ENCODE measurements at places on chromosomes 12 and 14.

- no peak for DNase-seq
These were observed 1.2 kb downstream of the NUDT4 start for GRCh38 chr12:93378998-93379325.

GRCh38 chr14:69999261-69999674 is 120.1 kb downstream of the SMOC1 start:
- DNase-seq: no peak

DNA sequence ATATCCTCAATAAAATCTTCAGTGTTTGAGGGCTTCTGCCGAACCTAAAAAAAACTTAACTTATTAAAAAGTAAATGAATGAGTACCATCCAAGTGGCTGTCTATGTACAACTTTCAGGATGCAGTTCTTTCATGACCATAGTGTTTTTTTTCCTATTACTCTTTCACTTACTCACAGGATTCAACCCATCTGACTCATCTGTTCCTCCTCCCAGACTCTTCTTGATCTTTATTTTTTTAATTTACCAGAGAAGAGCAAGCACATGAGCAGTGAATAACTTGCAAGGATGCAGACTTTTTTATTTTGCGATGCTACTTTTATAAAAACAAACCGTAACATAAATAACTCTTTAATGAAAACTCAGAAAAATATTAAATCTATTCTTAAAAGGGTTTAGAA is 24.5 kb downstream of the RECQL start:
- no peak for DNase-seq

- DNase-seq: peak; percentile 14
These were observed at the start of gene ADCY4 for GRCh38 chr14:24334431-24335291. TSS of gene ADCY4 (minus strand) at chr14:24335071. CDS start at chr14:24334652, 419 bp downstream.

DNA sequence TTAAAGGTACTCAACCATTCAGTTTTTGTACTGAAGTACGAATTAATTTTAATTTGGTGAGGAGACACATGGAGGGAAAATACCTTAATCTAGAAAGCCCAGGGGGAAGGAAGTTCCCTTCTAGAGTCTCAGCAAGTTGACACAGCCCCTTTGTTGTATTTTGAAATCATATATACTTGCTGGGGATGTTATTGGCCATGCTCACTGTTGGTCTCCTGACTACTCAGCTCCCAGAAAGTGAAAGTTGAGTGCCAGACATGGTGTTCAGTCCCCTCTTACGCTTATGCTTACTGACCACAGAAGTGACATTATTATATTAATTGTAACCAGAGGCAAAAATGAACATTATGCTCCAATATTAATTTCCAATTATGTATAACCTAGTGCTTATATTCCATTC is 28.1 kb downstream of the ARF6 start:
- DNase-seq: no peak

DNA sequence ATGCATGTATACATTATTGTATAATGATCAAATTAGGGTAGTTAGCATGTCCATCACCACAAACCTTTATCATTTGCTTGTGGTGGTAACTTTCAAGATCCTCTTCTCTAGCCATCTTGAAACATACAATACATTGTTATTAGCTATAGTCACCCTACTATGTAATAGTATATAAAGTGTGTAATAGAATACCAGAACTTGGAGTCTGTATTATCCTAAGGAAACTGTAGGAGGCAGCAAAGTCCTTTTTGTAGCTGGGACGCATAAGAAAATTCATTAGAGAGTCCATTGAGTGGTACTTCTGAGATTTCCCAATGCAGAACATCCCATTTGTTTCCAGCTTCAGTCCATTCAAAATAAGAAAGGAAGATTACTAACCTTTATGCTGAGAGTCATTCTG is 325.9 kb upstream of the LRFN5 start:
- DNase-seq: no peak

DNA sequence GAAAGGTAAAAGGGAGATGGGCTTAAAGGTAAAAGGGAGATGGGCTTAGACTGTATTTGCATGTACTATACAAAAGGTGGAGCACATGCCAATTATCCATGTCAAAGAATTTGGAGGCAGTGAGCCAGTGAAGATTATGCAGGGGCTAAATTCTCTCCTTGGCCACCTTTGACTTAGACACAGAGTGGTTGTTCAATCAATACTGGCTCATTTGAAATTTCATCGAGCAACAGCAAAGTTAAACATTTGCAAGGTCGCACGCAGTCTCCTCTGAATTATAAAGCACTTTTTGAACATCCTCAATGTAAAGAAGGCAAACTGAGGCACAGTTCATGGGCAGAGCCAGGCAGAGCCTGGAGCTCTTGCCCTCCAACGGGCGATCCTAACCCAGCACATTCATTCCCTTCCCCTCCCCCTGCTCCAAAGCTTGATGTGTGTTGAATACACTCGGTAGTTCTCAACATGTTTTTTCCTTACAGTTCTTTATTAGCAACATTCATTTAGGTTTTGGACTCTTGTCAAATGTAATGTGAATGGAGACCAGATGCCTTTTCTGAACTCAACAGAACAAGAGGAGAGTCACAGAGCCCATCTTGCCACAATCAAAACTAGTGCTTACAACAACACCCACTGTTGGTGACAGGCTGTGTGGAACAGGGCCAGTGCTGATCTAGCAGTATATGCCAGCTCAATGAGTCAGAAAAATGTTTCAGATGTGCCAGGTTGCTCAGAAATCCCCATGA is 169.7 kb upstream of the G2E3 start:
- no peak for DNase-seq

- no peak for DNase-seq
These were observed 59.7 kb downstream of the E2F7 start for GRCh38 chr12:77005611-77006098.

DNA sequence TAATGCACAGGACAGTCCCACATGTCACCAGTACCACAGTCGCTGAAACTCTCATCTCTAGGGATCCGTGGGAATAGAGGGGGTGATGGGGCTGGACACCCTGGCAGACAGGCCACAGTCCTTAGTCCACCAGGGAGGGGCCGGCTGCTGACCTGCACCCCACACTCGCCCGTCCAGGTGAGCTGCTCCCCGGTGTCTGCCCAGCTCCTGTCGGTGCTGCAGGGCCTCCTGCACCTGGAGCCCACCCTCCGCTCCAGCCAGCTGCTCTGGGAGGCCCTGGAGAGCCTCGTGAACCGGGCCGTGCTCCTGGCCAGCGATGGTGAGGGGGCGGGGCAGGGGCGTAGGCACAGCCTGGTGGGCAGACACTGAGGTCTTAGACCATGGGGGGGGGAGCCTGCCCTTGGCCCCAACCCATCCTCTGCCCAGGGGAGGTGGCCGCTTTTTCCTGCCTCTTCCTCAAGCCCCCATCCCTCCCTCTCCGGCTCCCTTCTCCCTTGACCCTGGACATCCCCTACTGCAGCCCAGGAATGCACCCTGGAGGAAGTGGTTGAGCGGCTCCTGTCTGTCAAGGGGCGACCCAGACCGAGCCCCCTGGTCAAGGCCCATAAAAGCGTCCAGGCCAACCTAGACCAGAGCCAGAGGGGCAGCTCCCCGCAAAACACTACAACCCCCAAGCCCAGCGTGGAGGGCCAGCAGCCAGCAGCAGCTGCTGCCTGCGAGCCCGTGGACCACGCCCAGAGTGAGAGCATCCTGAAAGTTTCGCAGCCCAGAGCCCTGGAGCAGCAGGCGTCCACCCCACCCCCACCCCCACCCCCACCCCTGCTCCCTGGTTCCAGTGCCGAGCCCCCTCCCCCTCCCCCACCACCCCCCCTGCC is 17.1 kb upstream of the ADSS1 start:
- DNase-seq: no peak

DNA sequence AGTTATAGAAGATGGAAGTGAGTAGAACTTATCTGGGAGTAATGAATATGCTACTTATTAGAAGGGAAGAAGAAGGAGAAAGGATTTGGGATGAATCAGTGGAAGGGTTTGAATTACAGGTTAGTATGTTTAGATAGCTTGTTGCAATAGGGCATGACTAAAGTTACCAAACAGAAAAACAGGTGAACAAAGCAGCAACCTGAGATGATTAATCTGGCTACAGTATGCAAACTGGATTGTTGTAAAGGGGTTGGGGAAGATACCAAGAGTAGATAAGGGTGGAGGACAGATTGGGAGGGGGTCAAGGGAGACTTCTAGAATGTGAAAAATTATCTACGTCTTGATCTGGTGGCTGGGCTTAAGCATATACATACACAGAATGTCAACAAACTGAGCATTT is 73.4 kb upstream of the CLEC14A start:
- no peak for DNase-seq

DNA sequence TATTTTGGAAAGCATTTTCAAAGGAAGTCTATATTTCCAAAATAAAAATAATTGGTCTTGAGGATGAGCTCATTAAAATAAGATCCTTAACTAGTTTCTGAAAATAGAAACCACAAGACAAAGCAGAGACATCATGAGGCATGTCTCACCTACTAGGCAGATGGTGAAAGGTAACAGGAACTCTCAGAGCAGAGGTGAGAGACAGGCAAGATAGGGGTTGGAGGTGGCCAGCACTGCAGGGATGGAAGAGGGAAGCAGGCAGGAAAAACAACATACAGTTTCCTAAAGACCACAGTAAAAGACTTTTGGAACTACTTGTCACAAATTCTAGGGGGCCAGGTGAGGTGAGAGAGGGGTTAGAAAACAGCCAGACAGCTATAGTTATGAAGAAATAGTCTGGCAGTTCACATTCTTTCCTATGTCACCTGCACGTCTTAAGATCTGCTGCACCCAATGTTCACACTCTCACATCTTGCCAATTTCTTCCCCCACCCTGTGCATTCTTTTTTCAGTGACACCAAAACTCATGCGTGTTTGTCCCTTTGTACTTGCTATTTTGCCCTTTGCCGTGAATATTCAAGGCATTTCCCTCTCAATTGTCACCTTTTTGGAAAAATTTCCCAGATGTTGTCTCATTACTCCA is 341.7 kb upstream of the KITLG start:
- DNase-seq: no peak

DNA sequence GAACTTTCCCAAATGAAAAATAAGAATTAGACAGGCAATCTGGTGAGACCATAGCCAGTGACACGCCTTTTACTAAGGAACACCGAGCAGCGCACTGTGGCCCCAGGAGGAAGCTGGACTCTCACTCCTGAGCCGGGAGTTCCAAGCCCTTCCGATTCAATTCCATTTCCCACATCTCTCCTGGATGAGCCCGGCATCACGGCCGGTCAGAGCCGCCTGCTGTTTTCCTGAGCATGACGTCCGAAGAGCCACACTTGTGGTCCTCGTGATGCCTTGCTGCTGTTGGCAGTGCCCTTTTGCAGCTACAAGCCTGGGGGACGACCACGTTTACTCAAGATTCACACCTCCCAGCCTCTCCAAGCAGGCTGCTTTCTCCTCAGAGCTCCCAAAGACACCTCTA is 40.8 kb downstream of the FBXL14 start:
- DNase-seq: no peak

DNA sequence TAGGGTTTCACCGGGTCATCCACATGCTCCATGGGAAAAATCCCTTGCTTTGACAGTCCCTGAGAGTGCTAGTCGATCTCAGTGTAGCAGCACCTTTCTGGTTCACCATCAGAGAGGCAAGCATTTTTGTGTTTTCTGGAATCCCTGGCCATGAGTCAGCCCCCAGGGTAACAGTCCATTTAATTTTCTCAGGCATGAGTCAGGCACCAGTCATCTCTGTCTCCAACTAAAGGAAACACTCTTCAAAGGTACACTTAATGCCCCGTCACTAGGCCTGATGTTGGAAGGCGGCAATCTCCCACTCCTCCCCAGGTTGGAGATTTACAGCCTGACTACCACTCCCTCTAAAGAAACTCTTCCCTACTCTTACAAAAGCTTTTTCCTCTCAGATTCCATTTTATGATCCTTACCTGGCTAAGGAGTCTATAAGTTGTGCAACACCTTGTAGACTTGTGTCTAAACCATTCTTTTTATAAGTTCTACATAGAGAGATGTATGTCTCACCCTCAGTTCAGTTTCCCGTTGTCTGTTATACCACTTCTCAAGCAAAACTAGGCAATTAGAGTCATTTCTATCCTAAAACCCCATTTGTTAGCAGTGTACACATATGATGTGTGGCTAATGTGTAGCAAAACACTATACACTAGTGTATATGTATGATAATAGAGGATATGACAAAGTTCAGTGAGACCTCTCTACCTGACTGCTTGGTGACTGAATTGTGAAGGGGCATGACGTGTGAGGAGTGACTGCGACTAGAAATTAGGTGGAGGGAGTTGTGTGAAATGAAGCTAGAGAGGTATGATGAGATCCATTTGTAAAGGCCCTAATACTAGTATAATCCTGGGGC is 24.6 kb downstream of the TMEM19 start:
- DNase-seq: no peak

DNA sequence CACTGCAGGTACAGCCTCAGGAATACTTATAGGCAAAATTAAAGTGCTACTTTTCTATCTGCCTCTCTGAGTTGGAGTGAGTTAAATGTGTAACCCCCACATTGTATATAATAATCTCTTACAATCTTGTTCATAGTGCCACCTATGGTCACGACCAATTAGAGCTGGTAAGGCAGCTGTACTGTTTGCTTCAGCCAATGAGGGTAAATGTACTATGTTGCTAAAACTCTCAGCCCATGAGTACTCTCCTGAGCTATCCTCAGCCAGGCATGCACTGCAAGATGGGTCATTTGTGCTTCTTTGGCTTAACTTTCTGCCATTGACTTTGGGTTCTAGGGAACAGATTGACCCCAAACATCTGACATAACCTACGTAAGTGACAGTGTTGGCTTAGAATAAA is 15.0 kb upstream of the MDM2 start:
- no peak for DNase-seq

- no peak for DNase-seq
These were observed 153.9 kb downstream of the KIF26A start for GRCh38 chr14:104292084-104292970.

Measured in stimulated activated naive CD4-positive, alpha-beta T cell treated with Interleukin-2 at 50 U/mL for 16 hours (primary cell).